ENCODE measurements at places on chromosomes 3 and 15.

DNA sequence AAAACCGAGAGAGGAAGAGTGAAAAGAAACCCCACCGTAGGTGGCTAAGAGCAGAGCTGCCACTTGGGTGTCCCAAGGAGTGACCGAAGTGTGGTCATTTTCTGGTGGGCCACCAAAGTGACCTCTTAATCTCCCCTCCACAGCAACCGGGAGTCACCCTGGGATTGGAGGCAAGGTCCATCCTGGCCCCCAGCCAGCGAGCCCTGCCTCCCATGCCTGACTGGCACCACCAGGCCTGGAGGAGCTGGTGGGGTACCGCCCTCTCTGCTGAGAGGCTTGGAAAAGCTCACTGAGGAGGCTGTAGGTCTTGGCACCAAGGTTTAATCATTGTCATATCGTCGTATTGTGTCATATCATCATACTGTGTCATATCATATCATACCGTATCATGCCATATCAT lies 74.0 kb upstream of the TRPM1 start:
- DNase-seq, result no peak

DNA sequence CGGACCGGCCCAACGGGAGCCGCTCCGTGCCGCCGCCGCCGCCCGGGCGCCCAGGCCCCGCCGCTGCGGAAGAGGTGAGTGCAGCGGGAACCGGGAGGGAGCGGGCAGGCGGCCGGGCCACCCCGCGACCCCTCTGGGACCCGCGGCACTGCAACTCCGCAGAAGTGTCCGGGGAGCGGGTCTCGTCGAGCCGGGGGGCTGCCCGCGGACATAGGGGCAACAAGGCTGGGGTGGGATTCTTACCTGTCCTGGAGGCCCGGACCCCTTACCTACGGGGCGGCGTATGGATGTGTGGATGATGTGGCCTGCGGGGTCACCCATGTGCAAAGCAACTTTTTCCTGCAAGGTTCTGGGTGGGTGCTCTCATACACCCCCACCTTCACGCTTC lies 361 bp downstream of the SEMA3F start:
- no peak for DNase-seq

DNA sequence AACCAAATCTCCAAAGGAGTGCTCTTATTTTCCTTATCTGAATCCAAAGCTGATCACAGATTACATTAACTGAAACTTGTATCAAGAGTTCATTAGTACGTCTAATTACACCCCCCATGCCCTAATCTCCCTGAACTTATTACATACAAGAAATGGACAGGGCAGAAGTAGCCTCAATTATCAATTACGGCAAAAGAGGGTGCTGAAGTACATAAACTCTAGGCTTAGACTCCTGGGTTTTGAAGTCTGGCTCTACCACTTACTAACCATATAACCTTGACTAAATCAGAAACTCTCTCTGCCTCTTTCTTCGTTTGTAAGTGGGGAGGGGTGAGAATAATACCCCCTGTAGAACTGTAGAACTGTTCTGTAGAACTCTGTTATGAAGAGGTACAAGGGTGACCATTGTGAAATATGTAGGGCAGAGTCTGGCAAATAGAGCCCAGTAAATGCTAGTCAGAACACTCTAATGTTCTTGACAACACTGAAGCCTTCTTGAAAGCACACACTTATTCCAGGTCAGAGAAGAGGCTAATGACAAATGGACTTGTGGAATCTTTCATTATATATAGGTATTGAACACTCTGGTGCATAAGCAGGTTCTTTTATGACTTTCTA lies 19.6 kb upstream of the OR5K4 start:
- no peak for DNase-seq

- DNase-seq, result no peak
Measured at GRCh38 chr3:134751831-134752230, 43.2 kb upstream of the EPHB1 start.

- DNase-seq, result peak; percentile 72
Measured at GRCh38 chr3:43394041-43394554, 107.8 kb downstream of the SNRK start.

GRCh38 chr3:101725194-101725889 lies 928 bp downstream of the CEP97 start:
- peak; percentile 7 for DNase-seq

DNA sequence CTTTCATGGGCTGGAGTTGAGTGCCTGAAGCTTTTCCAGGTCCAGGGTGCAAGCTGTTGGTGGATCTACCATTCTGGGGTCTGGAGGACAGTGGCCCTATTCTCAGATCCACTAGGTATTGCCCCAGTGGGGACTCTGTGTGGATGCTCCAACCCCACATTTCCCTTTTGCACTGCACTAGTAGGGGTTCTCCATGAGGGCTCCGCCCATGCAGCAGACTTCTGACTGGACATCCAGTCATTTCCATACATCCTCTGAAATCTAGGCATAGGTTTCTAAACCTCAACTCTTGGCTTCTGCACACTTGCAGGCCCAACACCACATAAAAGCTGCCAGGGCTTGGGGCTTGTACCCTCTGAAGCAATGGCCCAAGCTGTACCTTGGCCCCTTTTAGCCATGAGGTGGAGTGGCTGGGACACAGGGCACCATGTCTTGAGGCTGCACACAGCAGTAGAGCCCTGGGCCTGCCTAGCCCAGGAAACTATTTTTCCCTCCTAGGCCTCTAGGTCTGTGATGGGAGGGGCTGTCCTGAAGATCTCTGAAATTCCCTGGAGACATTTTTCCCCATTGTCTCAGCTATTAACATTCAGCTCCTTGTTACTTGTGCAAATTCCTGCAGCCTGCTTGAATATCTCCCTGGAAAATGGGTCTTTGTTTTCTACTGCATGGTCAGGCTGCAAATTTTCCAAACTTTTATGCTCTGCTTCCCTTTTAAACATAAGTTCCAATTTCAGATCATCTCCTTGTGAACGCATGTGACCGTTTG lies 6.0 kb upstream of the HACD2 start:
- DNase-seq, result peak; percentile 92

- no peak for DNase-seq
Measured at GRCh38 chr3:187921391-187922074, 176.3 kb upstream of the BCL6 start.

GRCh38 chr3:31008994-31009393 lies 114.5 kb upstream of the GADL1 start:
- no peak for DNase-seq

DNA sequence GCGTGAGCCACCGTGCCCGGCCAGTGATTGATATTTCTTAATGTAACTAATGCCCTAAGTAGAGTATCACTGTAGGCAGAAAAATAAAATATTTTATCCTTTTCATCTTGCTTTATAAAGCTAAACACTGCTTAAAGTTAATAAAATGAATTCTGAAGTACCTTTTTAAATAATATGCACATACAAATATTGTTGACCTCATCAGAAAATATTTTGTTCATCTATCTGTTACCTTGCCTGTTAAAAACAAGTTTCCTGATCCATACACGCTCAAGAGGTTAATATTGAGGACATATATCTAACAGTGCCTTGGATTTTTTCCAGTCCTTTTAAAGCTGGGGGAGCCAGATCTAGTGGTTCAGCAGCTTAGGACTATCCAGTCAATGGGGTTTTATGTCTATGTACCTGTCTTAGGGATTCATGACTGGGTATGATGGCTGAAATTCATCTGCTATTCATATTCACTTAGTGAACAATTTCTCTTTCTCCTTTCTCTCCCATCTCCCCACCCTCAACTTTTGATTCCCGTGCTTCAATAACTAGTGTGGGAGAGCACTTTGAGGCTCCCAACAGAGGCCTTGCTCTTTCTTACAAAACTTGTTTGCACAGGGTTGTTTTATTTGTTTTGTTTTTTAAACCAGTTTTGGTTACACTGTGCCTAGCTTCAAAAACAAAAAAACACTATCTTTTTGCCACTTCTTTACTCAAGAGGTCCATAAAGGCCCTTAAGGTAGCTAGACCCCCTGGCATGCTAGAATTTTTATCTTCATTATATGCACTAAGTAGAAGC lies 7.0 kb downstream of the SLC25A36 start:
- DNase-seq, result no peak

DNA sequence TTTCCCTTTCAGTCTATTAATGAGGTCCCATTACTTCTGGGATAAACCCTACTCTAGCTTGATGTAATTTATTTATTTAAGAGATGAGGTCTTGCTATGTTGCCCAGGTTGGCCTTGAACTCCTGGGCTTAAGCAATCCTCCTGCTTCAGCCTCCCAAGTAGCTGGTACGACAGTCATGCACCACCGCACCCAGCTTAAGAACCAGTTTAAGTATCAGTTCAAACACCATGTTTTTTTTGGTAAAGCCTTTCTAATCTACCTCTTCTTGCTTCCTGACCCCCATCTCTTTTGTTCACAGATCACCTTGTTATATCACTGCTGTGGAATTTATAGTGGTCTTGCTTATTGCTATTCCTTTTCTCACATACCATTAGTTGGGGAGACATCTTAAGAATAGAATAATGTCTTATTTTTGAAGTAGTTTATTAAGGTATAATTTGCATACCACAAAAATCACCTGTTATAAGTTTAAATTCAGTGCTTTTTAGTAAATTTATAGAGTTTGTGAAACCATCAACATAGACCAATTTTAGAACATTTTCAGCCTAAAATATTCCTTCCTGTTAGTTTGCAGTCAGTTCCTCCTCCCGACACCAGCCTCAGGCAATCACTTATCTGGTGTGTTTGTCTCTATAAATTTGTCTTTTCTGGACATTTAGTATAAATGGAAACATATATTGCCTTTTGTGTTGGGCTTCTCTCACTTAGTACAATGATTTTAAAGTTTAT lies 257.9 kb downstream of the PDCD6IP start:
- no peak for DNase-seq

- no peak for DNase-seq
Measured at GRCh38 chr3:132038198-132038825, 3.5 kb upstream of the CPNE4 start.

Data from foreskin melanocyte (primary cell).